ENCODE measurements at places on chromosomes 11 and 22.

- H3K4me3 ChIP-seq = no peak overlapping the region
- no peak overlapping the region for H3K27ac ChIP-seq
- H3K4me1 ChIP-seq = no peaks in the 10 kb centered on the region
- H3K36me3 ChIP-seq = no peaks in the 10 kb centered on the region
- DNase-seq = no peak
- no peaks in the 10 kb centered on the region for H3K27me3 ChIP-seq
These were observed 5.8 kb downstream of the PIWIL3 start for GRCh38 chr22:24768537-24769374.

- H3K36me3 ChIP-seq = no peaks in the 10 kb centered on the region
- no peak overlapping the region for H3K27ac ChIP-seq
- DNase-seq = no peak
- H3K4me3 ChIP-seq = no peak overlapping the region
- H3K4me1 ChIP-seq = no peaks in the 10 kb centered on the region
- H3K27me3 ChIP-seq = no peaks in the 10 kb centered on the region
These were observed 89.4 kb downstream of the PACS1 start for GRCh38 chr11:66159324-66159984.

DNA sequence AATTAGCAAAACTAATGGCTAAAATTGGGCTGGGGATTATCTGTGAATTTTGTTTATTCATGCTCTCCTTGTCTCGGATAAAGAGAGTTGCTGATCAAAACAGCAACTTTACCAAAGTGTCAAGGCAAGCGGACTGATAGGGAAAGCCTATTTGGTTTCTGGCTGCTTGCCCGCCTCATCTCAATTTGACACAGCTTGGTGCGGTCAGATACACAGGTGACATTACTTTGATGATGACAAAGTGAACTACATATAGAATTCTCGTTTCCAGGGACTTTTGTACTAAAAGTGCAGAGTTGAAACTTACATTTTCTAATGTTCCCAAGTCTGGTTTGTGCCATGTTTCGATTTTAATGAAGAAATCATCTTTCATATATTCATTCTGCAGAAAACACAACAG is 22.8 kb downstream of the PITPNB start:
- no peak for DNase-seq
- H3K27ac ChIP-seq = no peak overlapping the region
- H3K27me3 ChIP-seq = no peaks in the 10 kb centered on the region
- no peaks in the 10 kb centered on the region for H3K36me3 ChIP-seq
- no peaks in the 10 kb centered on the region for H3K4me1 ChIP-seq
- H3K4me3 ChIP-seq = no peak overlapping the region

GRCh38 chr11:19345848-19346681 is 105.3 kb upstream of the E2F8 start:
- H3K27ac ChIP-seq = no peak overlapping the region
- no peaks in the 10 kb centered on the region for H3K4me1 ChIP-seq
- no peak overlapping the region for H3K4me3 ChIP-seq
- DNase-seq = no peak
- peaks cover 14% of the 10 kb centered on the region for H3K27me3 ChIP-seq

GRCh38 chr11:118703563-118704106 is 24.2 kb upstream of the TREH start:
- no peak overlapping the region for H3K27ac ChIP-seq
- no peak overlapping the region for H3K4me3 ChIP-seq
- H3K27me3 ChIP-seq = no peaks in the 10 kb centered on the region
- DNase-seq = no peak
- H3K36me3 ChIP-seq = no peaks in the 10 kb centered on the region

All from uterus (tissue), 4 donors.